ENCODE measurements at places on chromosomes 11 and 22. TPM values are rescaled to one million over a fixed set of nuclear protein-coding genes. Genes with fewer than 3 reads are reported as not detected.
A peak's percentile ranks its signal among the peaks of the same experiment; 100 is the strongest.

DNA sequence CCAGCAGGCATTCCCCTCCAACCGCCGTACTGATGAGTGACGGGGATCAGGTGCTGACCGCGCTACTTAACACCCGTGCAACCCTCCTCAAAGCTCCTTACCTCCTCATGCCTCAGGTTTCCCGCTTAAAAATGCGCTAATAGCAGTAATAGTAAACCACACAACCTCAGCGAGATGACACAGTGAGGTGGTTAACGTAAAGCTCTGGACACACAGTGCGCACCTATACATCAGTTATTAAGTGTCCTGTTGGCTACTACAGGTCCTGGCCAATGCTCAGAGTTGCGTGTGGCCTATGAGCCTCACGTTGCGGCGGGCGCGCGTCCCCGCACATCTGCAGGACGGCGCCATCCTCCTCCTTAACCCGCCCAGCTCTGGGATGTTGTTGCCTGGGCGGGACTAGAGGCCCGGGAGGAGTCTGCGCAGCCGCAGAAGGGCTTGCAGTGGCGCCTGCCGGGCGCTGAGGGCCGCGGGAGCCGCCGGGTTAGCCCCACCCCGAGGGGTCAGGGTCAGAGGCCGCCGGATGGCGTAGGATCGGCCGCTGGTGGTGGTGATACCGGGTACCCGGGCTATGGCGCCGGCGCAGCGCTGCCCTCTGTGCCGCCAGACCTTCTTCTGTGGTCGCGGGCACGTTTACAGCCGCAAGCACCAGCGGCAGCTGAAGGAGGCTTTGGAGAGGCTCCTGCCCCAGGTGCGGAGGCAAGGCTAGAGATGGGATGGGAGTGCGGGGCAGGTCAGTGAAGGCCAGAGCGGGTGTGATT is at the start of gene CENATAC:
Gene CENATAC, plus strand, starts transcription at position 512 of the 761 bp plus-strand sequence. Its CDS starts 60 bp downstream, at position 572.
- peaks cover 9% of the 10 kb centered on the region for H3K4me1 ChIP-seq
- H3K4me3 ChIP-seq, result peak within 1 kb of the TSS; percentile 99
- H3K36me3 ChIP-seq, result peaks cover 34% of the 10 kb centered on the region
- no peaks in the 10 kb centered on the region for H3K27me3 ChIP-seq

The SPI1 gene
- total RNA-seq, result not detected

The SGSM1 gene
- total RNA-seq, result 0.07 TPM

The BBOX1 gene
- total RNA-seq, result not detected

DNA sequence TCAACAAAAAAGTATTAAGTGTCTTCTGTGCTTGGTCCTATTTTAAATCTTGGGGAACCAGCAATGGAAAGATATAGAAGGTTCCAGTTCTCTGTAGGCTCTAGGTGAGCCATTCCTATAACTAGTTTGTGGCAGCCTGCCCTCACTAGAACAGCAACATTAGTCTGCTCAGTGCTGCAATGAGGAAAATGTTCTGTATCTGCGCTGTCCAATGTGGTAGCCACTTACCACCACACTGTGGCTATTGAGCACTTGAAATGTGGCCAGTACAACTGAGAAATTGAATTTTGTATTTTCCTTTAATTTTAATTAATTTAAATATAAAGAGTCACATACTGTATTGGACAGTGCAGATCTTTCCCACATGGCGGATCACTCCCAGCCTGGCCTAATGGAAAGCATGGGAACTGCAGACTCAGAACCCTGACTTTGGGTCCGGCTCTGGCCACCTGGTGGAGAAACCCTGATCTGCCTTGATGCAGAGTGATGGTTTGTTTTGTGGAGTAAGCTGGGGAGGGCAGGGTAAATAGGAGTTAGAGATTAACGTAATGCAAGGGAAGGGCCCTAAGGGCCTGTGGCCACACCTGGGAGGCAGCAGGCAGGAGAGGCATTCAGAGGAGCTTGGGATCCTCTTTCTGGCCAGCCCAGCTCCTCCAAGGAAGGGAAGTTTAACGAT is 101.0 kb downstream of the ME3 start:
- H3K27me3 ChIP-seq, result no peaks in the 10 kb centered on the region
- H3K4me3 ChIP-seq, result peak overlapping the region; percentile 8
- peak; percentile 22 for DNase-seq
- H3K4me1 ChIP-seq, result peaks cover 63% of the 10 kb centered on the region
- no peaks in the 10 kb centered on the region for H3K36me3 ChIP-seq

DNA sequence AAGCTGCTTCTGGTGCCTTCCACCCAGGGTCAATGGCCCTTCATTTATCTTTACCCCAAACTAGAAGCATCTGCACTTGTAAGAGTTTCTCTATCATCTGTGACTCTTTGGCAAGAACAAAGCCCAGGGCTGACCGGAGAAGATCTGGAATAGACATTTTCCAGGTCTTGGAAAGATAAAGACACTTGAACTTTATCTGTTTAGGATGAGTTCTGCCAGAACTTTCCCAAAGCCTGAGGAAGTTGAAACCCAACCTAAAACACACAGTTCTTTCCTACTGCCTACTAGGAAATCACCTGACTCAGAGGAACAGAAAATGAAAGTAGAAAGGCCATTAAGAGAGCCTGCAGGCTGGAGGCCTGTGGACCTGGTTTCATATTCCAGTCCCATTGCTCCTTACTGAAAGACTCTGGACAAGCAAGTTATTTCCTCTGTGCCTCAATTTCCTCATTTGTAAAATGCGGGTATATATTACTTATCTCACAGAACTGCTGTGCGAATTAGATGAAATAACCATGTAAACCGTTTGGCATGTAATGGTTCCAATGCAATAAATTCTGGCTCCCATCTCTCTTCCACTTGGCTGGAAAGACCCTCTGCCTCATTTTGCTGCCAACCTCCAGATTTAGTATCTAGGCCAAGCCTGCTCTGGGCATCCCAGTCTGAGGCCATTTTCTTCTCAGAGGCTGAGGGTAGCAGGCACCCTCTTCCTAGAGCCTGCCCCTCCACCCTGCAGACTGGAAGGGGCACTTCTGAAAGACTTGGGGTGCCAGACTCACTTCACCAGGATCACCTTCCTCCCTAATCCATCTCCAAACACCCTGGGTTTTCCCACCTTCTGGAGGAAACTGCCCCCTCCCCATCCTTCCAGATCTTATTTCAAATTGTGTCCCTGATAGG is 1.2 kb downstream of the UBE2L6 start:
- H3K4me1 ChIP-seq, result peaks cover 25% of the 10 kb centered on the region
- peak overlapping the region; percentile 98 for H3K4me3 ChIP-seq
- peak; percentile 23 for DNase-seq
- H3K27ac ChIP-seq, result no peak overlapping the region

GRCh38 chr11:75894036-75894585 is 79.1 kb downstream of the UVRAG start:
- DNase-seq, result no peak
- H3K4me1 ChIP-seq, result no peaks in the 10 kb centered on the region
- H3K27me3 ChIP-seq, result no peaks in the 10 kb centered on the region
- H3K4me3 ChIP-seq, result no peak overlapping the region
- H3K36me3 ChIP-seq, result no peaks in the 10 kb centered on the region

DNA sequence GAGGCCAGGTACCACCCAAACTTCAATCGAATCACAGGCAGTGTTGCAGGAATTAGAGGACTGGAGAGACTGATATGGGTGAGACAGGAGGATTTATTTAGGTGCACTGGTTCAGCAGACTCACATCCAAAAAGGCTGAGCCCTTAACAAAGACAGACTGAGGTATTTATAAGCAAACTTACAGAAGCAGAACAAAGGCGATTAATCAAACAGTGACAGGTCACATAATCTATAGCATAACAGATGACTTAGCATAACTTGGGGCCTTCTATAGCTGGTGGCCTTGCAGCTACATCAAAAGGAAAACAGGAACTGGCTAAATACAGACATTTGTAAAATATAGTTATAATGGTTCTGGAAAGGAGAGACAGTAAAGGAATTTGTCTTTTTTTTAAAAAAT is 2.1 kb downstream of the APOBEC3B start:
- no peak overlapping the region for H3K4me3 ChIP-seq
- no peaks in the 10 kb centered on the region for H3K27me3 ChIP-seq
- no peak overlapping the region for H3K27ac ChIP-seq
- no peak for DNase-seq
- H3K36me3 ChIP-seq, result peaks cover 26% of the 10 kb centered on the region

Data from Calu3 (cell line).